Gastrocnemius medialis (tissue), 4 donors: ENCODE measurements at places on chromosomes 4 and X.

- no peak for DNase-seq
These were observed 2.6 kb downstream of the PLP1 start for GRCh38 chrX:103779141-103779789.

- DNase-seq: no peak
These were observed 31.5 kb downstream of the PRPS1 start for GRCh38 chrX:107659768-107660167.

DNA sequence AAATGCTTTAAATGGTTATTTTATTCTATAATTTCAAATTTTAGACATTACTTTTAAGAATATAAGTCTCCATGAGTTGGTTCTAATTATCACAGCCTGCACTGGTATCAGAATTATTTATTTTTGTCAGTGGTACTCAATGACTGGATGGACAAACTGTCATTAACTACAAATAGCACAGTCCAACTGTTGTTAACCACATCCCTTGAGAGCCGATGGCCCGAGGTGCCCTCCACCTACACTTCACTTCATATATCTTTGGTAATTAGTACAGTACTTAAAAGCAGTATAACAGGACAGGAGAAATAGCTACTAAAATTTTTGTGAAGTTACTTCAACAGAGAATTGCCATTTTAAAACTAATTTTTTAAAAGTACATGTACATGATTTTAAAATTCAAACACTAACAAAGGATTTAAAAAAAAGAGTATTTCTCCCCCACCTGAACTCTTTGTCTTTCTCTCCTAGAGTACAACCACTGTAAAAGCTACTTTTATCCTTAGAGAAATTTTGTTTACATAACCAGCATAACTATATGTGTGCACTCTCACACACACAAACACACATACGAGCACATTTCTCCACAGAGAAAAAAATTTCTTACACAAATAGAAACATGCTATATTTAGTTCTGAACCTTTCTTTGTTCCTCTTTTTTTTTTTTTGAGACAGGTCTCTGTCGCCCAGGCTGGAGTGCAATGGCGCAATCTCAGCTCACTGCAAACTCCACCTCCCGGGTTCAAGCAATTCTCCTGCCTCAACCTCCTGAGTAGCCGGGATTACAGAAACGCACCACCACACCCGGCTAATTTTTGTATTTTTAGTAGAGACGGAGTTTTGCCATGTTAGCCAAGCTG is 6.5 kb downstream of the TIFA start:
- DNase-seq: no peak

DNA sequence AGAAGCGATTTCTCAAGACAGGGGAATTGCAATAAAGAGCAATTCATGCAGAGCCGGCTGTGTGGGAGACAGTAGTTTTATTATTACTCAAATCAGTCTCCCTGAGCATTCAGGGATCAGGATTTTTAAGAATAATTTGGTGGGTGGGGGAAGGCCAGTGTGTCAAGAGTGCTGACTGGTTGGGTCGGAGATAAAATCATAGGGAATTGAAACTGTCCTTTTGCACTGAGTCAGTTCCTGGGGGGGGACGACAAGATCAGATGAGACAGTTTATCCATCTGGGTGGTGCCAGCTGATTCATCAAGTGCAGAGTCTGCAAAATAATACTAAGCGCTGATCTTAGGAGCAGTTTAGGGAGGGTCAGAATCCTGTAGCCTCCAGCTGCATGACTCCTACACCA is 502.4 kb downstream of the NLGN4X start:
- DNase-seq: peak; percentile 2

- DNase-seq: no peak
These were observed 32.3 kb downstream of the HDAC8 start for GRCh38 chrX:72540318-72540717.

- no peak for DNase-seq
These were observed 52.9 kb downstream of the TRIM2 start for GRCh38 chr4:153257151-153257620.

DNA sequence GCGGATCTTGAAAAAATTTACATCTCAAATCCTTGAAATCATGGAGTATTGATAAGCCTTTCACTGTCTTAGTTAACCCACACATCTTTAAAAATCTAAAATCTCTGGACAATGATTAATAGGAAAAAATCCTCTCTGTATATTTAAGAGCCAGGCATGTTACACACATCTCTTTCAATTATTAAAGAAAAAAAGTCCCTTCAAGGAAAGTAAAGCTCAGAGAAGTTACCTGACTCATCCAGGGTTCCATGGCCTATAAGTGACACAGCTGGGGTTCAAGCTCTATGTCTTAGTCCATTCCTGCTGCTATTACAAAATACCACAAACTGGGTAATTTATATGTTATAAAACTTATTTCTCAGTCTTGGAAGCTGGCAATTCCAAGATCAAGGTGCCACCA is 14.2 kb upstream of the FGF16 start:
- no peak for DNase-seq

DNA sequence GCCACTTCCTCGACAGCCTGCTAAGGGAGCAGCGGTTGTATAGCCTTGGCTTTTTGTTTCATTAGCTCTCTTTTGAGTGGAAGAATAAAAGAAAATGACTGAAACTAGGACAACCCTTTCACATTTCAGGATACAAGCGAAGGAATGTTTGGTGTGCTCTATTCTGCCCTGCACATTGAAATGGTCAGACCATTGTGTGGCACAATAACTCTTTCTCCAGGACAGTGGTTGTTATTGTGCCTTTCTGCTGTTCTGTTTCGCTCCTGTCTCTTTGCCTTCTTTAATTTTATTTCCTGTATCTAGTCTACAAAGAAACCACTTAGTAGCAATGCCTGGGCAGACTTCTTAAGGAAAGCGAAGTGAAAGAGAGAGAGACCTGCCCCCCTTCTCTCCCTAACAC is 473.7 kb downstream of the GBA3 start:
- no peak for DNase-seq

DNA sequence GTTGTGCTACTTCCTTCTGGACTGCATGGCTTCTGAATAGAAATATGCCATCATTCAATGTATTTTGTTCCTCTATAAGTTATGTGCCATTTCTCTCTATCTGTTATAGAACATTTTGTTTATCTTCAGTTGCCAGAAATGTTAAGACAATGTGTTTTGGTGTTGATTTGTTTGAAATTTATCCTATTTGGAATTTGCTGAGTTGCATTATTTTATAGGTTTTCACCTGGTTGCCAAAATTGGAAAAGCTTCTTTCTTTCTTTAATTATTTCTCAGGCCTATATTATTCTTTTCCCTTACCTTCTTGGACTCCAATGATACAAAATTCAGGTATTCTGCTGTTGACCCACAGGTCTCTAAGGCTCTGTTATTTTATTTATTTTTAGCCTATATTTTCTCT is 33.4 kb upstream of the CFAP47 start:
- no peak for DNase-seq

- DNase-seq: no peak
These were observed 79.7 kb upstream of the ELOVL6 start for GRCh38 chr4:110278127-110278526.

DNA sequence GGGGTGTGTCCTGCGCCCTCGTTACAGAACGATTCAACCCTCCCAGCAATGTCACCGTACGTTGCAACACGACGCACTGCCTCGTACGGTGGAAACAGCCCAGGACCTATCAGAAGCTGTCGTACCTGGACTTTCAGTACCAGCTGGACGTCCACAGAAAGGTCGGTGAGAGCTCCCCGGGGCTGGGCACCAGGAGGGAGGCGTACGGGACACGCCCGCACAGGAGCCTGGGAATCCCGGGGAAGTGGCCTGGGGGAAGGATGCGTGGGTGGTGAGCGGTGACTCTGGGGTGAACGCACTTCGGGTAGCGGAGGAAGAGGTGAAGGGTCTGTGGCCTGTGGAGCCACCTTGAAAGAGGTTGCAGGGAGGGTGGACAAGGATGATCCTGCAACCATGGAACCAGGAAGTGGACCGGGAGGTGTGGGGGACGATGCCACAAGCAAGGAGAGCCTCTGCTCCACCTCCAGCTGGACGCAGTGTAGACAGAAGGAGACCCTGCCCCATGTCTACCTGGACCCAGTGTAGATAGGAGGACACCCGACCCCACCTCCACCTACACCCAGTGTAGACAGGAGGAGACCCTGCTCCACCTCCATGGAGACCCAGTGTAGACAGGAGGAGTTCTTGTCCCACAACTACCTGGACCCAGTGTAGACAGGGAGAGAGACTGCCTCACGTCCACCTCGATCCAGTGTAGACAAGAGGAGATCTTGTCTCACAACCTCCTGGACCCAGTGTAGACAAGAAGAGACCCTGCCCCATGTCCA is 25.9 kb downstream of the CSF2RA start:
- no peak for DNase-seq

DNA sequence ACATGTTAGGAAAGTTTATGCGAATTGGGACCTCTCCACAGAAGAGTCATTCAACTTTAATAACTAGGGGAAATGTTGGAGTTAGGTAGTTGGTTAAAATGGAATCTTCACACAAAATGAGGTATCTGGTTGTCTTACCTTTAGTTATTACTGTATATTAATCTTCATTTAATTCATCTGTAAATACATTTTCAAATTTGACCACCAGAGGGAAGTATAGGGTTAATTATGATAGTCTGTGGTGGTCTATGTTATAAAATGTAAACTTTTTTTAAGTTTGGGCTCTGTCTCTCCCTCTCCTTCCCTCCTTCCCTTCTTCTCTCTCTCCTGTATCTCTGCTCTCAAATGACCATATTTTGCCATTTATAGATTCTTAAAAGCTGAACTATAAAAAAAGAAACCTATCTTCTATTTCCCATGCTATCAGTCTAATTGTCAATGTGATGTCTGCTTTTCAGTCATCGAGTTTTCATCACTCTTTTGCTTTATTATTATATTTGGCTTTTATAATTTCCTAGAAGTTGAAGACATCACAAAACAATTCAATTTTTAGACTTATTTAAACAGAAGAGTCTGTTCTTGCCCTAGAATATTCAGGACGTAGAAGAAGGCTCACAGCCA is 49.8 kb downstream of the TMEM144 start:
- no peak for DNase-seq

DNA sequence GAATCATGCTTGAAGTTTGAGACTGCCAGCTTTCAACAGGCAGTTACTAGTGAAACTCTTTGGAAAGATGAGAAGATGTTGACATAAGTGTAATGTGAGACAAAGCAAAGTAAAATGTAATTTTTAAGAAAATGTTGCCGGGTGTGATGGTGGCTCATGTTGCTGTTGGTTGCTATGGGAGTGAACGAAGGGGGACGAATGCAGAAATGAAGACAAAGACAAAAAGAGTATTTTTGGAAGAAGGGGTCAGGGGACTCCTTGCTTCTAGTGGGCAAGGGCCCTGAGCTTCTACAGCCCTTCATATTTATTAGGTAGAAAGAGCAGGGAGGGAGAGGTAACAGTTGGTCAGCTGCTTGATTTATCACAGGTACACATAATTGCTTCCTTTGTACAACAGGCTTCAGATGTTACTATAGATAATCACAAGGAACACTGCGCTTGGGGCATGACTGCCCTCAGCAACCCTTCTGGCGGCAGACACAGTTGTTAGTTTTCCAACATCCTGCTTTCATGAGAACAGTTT is 11.9 kb upstream of the UGDH start:
- DNase-seq: no peak

GRCh38 chr4:126630230-126630629 is 1002.5 kb upstream of the INTU start:
- DNase-seq: no peak

GRCh38 chrX:75155447-75155826 is 646 bp downstream of the ABCB7 start:
- no peak for DNase-seq

GRCh38 chr4:133865612-133866327 is 335.8 kb downstream of the PABPC4L start:
- DNase-seq: no peak

- DNase-seq: no peak
These were observed 637.5 kb upstream of the SLIT2 start for GRCh38 chr4:19614171-19614570.

DNA sequence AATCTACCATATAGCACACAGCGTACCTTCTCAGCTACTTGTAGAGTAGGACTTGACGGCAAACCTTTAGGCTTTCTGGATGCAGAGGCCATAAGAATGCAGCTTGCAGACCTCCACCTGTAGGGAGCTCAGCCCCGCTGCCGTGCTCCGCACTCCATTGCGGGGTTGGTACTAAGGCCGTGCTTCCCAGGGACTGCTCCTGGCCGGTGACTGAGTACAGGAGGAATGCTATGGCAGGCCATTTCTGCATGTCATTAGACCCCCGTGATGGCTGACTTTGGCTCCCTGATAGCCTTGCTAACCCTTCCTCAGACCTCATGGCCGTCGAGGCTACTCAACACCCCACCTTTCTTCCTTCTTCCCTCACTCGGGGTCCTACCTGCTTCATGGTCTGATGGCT is 26.4 kb downstream of the TIGD2 start:
- no peak for DNase-seq

DNA sequence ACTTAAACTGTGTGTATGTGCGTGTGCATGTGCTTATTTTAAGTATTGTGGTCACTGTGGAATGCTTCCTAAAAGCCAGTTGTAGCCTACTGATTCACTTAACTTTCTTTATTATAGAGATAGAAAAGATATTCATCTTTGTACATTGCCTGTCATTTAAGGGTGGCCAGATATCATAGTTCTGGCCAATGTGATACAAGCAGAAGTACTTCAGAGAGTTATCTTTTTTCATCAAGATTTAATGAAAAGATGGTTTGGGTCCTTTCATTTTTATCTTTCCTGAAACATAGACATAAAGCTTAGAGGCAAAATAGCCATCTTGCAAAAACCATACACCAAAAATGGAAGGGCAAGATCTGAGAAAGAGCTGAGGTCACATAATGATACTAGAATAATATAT is 744.7 kb upstream of the ADGRL3 start:
- no peak for DNase-seq

DNA sequence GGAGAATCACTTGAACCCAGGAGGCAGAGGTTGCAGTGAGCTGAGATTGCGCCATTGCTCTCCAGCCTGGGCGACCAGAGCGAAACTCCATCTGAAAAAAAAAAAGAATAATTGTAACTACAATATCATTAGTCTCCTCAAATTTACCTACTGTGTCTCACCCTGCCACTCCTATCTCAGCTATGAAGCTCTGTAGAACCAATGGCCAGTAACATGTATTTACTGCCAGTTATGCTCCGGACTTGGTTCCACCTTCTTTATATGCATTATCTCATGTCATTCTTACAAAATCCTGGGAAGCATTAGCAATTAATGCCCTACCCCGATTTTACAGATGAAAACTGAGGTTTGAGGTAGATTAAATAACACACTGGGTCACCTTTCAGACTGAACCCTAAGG is 7.0 kb upstream of the FAT1 start:
- DNase-seq: no peak

DNA sequence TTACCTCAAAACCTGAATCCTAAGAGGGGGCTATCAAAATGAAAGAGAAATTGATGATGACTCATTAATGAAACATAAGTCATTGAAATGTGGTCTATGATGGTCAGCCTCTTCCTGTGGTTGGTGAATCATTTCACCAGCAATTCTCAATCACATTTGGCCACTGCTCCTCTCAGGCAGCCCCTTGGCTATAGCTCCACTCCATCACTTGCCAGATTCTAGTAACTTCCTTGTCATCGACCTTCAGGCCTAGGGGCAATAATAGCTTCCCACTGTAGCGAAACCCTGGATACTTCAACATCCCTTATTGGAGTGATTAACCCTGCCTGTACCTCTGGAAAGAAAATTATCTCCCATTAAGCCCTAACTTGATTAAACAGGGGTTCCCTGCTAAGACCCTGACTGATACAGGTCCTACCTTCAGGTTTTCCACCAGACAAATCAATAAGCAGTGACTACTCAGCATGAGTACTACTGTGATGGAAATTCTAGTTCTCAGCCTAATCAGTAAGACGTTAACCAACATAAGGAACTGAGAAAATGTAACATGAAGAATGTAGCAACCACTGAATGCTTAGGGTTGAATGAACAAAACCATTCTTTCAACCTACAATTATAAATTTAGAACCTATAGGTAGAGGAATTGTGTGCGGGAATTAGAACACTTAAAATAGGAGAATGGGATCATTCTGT is 30.4 kb downstream of the ADH7 start:
- DNase-seq: no peak
